Caki2 (cell line): ENCODE measurements at places on chromosomes 7 and 10. TPM values are rescaled to one million over a fixed set of nuclear protein-coding genes. Genes with fewer than 3 reads are reported as not detected.

The PODXL gene
- total RNA-seq, result 0.61 and 3.6 TPM in 2 replicates

GRCh38 chr10:100508691-100509150, 10.9 kb downstream of the SEC31B start:
- peak; percentile 30 for DNase-seq

GRCh38 chr7:121384265-121384664, 11.8 kb downstream of the FAM3C start:
- no peak for DNase-seq

DNA sequence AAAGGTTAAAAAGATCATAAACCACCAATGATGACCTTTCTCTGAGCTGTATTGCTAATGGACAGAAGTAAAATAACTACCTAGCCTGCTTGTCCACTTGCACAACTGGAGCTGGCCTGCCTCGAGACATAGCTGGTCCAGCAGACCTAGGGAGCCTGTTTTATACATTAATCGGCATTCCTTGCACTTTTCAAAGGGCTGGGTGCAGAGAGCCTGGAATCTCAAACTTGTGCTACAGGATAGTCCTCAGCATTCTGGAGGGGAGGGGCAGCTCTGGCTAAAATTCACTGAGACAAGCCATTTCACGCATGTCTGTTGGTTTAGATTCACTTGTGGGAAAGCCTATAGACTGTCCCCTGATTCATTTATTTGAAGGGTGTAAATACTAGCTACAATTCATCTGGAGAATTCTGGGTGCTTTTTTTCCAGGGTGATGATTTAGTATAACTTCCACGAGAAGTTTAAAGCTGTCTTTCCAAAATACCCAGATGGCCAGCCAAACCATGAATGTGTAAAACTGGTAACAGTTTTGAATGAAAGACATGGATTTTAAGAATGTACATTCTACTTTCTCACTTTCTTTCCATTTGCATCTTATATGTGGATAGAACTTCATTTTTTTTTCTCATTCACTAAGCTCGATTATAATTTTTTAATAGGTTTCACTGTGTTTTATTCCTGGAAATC, 389.4 kb downstream of the KCNMA1 start:
- no peak for DNase-seq

The MYO1G gene
- not detected in 2 replicates for total RNA-seq

DNA sequence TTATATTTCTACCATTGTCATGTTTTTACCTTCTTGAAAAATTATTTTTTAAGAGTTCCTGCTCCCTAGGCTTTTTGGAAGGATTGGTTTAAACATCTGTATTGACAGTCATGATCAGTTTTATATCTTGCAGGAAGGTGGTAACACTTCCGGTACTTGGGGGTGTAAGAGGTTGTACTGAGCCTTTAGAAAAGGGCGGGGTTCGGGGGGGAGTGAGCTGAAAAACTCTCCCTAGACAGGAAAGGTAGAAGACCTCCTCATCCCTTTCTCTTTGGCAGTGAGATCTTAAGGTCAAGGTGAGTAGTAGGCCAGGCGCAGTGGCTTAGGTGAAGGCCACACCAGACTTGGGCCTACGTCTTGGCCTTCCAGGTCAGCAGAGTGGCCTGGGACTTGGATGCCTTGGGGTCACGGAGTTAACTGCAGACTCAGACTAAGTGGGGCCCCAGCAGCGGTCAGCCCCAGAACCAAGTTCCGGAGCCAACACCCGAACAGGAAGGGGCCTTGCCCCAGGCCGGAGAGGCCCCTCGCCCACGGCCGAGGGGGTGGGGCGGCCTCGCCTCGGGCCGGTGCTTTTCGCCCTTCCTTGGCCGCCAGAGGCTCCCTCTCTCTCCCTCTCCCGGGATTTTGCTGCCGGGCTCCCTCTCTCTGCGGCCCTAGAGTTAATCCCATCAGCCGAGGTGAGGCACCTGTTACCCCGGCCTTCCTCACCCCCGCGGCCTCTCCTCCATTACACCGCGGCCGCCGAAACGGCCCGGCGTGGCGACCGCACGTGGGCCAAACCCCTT, at the start of gene PPP1R9A:
TSS of gene PPP1R9A (plus strand) at position 569 of the 785 bp plus-strand sequence. CDS start 2,520 bp downstream, outside the sequence.
- peak; percentile 82 for DNase-seq

GRCh38 chr7:117830422-117830954, 42.8 kb downstream of the CTTNBP2 start:
- DNase-seq, result peak; percentile 55

- DNase-seq, result no peak
Observed at GRCh38 chr10:47354165-47354564, 6.0 kb downstream of the RBP3 start.

GRCh38 chr10:88466786-88467185, 116.3 kb downstream of the RNLS start:
- no peak for DNase-seq

The PIK3AP1 gene
- total RNA-seq, result 0.43 and 2.7 TPM in 2 replicates

The GSDME gene
- 25.0 and 25.5 TPM in 2 replicates for total RNA-seq

DNA sequence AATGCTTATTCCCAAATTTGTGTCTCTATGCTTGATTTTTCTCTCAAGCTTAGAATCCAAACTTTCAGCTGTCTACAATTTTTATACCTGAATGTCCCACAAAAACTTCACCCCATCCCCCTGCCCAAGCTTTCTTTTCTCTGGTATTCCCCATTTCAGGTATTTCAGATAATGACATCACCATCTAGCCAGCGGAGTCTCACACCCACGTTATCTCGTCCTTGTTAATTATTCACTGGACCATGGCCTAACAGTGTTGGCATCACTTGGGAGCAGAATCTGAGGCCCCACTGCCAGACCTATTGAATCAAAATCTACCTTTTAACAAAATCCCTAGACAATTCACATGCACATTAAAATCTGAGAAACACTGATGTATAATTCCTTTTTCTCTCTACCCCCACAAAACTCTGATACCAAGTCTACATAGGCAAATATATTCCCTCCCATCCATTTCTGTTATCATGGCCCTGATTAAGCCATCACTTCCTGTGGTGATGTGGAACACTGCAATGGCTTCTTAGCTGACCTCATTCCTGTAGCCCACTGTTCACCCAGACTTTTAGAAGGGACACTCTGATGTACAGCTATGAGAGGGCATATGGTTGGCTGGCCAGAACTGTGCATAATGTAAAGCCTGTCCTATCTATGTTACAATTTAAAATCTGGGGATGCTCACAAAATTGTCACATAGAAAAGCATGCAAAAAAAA, 31.4 kb downstream of the ZNF438 start:
- DNase-seq, result peak; percentile 64

DNA sequence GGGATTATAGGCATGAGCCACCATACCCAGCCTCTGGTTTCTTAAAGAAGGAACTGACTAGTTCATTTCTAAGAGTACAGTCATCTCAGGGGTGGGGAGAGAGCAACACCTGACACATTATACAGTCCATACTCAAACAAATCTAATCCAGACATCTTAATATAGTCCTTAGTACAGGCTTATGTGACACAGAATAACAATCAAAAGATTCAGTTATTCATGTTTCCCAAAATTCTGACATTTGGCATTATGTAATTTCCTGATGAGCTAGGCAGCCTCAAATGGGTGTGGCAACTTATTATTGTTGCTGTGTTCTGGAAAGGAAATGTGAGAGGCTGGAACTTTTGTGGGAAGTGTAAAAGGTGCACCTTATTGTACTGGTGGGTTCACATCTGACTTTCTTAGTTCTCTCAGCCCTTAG, 116.3 kb downstream of the WDFY4 start:
- DNase-seq, result no peak

GRCh38 chr10:13844651-13845050, 257.9 kb downstream of the PRPF18 start:
- no peak for DNase-seq

DNA sequence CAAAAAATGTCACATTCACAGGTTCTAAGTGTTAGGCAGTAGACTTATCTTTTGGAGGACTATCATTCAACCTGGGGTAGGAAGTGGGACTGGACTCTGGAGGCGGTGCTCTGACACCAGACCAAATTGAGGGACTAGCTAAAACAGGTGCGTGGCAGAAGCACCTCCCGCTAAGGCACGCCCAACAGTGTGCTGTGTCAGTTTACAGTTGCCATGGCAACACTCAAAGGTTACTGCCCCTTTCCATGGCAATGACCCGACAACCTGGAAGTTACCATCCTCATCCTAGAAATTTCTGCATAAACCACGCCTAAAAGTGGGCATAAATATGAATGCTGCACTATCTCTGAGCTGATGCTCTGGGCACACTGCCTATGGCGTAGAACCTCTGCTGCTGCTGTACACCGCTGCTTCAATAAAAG, 14.0 kb upstream of the BLNK start:
- no peak for DNase-seq

The WDR37 gene
- 2.3 and 5.4 TPM in 2 replicates for total RNA-seq

The OGA gene
- total RNA-seq, result 26.4 and 58.9 TPM in 2 replicates

DNA sequence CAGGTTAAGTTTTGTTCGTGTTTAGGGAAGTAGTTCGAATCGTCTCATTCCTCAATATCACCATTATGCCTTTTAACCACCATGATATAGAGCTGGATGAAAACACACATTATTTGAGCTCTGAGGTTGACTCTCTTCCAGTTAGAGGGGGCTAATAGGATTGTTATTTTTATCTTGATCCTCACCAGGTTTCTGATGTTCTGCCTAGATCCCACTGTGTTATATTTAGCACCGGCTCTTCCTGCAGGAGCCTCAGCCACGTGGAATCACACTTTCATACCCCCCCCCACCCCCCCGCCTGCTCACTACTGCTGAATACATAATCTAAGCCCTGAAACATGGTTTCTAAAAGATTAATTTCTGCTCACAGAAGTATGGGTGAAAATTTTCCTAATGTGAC, 88.3 kb downstream of the NRCAM start:
- DNase-seq, result no peak

The SPAM1 gene
- total RNA-seq, result not detected in 2 replicates

GRCh38 chr10:116840389-116841075, 8.8 kb upstream of the ENO4 start:
- DNase-seq, result no peak

DNA sequence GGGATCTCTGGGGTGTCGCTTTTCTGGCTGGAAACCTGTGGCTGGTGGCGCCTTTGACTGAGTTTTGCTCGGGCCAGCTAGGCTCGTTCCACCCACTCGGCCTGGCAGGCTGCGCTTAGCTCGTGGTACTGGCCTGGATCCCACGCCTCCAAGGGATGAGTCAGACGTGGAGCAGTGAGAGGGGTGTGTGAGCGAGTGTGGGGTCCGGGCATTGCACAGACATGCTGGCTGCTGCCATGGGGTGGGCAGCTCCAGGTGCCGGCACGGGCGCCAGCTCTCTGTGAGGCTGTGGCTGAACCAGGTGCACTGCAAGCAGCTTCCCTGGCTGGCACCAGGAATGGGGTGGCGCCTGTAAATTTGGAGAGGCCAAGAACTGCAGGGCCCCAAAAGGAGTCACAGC, 63.1 kb upstream of the CACNA2D1 start:
- DNase-seq, result no peak

The NKX1-2 gene
- total RNA-seq, result not detected in 2 replicates

The CCDC172 gene
- total RNA-seq, result not detected in 2 replicates

DNA sequence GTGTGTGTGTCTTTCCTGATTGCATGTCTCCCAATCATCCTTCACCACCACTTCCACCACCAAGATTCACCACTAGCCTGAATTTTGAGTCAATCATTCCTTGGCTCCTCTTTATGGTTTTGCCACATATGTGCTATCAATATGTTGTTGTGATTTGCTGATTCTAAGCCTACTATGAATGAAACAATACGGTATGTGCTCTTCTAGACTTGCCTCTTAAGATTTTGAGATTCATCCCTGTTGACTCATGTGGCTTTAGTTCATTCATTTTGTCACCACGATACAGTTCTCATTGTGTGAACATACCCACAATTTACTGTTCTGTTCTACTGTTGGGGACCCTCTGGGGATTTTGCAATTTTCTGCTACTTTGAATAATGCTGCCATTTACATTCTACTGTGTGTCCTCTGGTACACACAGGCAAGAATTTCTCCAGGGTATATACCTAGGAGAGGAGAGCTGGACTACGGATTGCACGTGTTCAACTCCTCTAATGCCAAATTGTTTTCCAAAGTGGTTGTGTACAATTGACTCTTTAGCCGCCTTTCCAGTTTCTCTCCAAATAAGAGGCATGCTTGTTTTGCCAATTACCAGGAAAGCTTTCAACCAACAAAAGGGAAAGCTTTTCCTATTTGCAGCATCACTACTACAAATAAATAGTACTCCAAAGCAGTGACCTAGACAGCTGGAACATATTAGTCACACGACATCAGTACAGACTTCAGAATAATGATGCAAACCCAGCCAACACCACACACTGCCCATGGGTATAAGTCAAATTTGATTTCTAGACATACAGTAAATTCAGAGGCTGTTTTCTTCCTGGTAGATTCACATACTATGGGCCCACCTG, 30.0 kb downstream of the SGMS1 start:
- DNase-seq, result no peak

The ANKRD61 gene
- total RNA-seq, result not detected in 2 replicates

The PNLIPRP2 gene
- total RNA-seq, result 1.4 TPM in 1 of 2 replicates, not detected in the other

GRCh38 chr10:91054325-91054724, 133.4 kb upstream of the ANKRD1 start:
- no peak for DNase-seq

The DRGX gene
- total RNA-seq, result not detected in 2 replicates

The SEMA3D gene
- not detected in 2 replicates for total RNA-seq

The MKI67 gene
- total RNA-seq, result 8.8 and 10.5 TPM in 2 replicates

- peak; percentile 92 for DNase-seq
Observed at GRCh38 chr10:72260239-72260975, 13.3 kb upstream of the DDIT4 start.

DNA sequence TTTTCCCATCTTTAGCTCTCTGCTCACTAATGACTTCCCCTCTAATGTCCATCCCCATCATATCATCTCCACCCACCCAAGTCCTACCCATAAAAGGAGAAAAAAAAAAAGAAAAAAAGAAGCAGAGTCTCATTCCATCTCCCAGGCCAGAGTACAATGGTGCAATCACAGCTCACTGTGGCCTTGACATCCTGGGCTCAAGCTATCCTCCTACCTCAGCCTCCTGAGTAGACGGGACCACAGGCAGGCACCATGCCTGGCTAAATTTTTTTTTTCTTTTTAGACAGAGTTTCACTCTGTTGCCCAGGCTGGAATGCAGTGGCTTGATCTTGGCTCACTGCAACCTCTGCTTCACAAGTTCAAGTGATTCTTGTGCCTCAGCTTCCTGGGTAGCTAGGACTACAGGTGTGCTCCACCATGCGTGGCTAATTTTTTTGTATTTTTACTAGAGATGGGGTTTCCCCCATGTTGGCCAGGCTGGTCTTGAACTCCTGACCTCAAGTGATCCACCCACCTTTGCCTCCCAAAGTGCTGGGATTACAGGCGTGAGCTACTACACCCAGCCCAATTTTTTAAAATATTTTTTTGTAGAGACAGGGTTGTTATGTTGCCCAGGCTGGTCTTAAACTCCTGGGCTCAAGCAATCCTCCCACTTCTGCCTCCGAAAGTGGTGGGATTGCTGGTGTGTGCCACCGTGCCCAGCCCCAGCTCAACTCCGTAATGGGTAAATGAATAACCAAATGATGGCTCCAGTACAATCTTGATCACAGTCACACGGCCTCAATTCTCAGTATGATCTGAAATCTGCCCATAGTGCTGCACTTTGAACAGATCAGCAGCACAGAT, 24.6 kb upstream of the SGMS1 start:
- DNase-seq, result peak; percentile 5

GRCh38 chr10:76675951-76676587, 961.5 kb downstream of the KCNMA1 start:
- no peak for DNase-seq
